HT1080 (cell line): ENCODE measurements at places on chromosomes 11 and 22.

DNA sequence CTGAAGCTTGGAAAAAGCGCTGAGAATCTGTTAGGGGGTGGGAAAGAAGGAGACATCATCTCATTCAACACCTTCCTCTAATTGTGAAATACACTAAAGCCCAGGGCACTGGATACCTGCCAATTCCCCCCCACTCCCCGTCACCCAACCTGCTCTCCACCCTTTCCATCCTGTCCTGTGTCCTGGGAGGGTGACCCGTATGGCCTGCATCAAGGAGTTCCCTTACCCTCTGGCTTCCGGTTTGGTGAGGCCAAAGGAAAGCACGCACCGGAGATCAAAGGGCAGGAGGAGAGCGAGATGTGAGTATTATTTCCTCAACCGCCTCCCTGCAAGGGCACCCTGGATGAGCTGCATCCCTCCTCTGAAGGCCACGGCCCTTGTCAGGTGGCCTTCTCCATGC lies 65.0 kb upstream of the PTPRJ start:
- no peak for DNase-seq

DNA sequence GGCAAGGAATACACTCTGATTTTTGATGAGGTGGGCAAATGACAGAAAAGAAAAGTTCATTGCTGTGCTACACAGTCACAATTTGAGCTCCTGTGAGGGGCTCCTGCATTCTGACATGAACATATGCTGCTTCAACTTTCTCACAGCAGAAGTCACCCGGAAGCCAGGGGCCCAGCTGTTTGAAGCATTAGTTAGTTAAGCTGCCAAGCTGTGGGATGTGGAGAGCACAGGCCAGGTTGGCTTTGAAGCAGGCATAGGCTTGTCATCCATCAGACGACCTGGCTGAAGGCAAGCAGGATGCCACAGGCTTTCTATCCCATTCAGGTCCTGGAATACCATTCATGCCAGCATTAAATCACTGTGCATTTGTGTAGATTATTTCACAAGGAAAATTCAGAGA lies 63.1 kb downstream of the MTNR1B start:
- DNase-seq = no peak

DNA sequence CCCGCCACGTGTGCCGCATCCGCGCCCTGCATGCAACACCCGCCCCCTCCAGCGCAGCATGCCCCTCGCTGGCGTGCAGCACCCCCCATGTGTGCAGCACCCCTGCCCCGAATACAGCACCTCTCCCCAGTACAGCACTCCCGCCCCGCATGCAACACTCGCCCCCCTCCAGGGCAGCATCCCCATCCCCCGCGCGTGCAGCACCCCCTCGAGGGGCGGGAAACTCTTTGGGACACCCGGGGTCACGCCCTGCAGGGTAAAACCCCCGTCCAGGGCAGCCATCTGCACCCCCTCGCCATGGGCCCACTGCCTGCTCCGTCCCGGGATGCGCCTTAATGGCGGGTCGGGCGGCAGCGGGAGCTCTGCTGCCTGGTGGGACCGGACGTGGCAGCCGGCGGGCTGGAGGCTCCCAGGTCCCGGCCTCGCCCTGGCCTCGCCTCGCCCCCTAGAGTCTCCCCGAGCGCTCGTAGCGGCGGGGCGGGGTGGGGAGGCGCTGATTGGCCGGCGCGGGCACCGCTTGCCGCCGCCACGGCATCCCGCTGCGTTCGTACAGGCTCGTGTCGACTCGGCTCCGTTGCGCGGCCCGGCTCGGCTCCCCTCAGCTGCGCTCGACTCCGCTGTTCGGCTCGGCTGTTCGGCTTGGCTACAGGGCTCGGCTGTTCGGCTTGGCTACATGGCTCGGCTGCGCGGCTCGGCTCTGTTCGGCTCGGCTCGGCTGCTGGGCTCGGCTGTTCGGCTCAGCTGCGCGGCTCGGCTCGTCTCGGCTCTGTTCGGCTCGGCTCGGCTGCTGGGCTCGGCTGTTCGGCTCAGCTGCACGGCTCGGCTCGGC lies 417 bp upstream of the BRSK2 start:
- DNase-seq = peak; percentile 93

- no peak for DNase-seq
Observed at GRCh38 chr11:127790592-127790991, 790.0 kb upstream of the KIRREL3 start.

- DNase-seq = no peak
Observed at GRCh38 chr11:65796726-65797601, 10.1 kb downstream of the OVOL1 start.

- DNase-seq = peak; percentile 38
Observed at GRCh38 chr11:47591764-47592163, 2.4 kb downstream of the C1QTNF4 start.

DNA sequence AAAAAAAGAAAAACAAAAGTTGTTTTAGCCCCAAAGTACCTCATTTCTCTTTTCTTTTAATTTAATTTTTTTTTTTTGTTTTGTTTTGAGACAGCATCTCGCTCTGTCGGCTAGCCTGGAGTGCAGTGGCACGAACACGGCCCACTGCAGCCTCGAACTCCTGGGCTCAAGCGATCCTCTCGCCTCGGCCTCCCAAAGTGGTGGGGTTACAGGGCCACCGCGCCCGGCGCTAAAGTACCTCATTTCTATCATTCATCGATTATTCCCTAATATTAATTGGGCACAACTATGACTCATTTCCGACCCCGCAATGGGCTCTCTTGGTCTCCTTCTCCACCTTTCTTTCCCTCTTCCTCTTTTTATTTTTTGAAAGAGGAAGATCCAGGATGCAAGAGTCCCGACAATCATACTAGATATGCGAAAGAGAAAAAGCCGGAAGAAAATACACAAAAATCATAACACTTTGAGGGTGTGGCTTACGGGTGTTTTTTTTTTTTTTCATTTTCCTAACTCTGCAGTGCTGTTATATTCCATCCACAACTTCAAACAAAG lies 475 bp upstream of the AIP start:
- DNase-seq = no peak

DNA sequence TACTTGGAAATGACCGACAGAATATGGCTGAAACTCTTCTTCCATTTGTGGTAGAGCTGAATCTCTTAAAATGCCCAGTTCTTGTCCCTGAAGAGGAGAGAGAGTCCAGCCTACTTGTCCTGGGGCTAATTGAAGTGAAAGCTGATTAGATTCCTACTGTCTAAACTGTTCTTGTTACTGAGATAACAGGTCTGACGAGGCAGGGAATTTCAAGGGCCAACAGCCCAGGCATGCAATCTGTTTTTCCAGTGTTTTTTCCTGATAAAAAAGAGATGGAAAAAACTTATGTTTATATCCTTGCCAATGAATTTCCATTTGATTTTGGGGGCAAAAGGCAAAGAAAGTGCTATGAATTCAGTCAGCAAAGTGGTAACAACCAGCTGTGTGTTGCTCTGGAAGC lies 195.5 kb downstream of the ETS1 start:
- DNase-seq = no peak

GRCh38 chr11:74321487-74322188 lies 10.2 kb upstream of the P4HA3 start:
- DNase-seq = peak; percentile 51

DNA sequence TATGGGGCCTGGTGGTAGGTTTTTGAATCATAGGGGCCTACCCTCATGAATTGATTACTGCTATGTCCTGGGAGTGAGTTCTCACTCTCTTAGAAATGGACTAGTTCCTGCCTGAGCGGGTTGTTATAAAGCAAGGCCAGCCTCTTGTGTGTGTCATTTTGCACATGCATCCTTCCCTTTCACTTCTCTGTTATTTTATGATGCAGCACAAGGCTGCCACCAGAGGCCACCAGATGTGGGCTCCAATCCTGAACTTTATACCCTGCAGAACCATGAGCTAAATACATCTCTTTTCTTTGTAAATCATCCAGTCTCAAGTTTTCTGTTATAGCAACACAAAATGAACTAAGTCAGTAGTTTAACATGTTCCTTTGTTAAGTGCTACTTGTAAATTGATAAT lies 251.4 kb downstream of the BLID start:
- no peak for DNase-seq

DNA sequence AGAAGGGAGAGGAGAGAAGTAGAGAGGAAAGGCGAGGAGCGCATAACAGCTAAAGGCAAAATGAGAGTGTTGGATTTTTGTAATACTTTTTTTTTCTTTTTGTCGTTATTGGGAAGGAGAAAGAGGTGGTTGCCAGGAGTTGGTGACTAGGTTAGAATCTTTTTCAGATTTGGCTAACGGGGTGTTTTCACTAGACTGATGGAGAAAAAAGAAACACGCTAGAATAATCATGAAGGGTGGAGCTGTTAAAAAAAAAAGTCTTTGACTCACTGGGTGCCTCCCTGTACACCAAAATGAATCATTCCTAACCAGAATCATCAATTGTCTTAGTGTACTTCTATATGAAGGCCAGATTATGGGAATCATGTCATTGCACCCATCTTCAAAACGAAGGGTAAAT lies 12.7 kb downstream of the BLID start:
- DNase-seq = peak; percentile 57

DNA sequence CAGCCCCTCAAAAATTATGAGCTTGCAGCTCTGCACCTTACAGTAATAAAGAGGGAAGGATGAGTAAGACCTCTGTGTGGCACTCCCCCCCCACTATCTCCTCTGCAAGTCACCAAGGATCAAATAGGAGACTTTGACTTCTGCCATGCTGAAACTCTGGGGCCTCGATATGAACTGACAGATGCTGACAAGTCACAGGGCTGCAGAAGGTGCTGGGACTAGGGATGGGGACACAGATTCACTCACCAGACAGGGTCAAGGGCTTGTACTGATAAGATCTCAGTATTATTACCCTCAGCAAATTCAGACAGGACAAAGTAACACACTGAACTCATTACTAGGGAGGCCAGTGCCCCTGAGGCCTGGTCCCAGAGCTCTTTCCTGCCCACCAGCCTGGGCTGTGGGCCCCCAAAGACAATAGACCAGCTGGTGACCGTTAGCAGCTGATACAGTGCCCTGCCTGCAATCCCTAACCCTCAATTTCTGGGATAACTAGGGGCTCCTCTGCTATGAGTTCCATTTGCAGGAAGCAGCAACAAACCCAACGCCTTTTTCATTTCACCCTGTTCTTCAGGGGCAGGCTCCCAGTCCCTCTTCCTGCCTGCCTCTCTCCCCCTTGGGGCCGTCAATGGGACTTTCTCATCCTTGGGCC lies 20.1 kb downstream of the TMPRSS13 start:
- no peak for DNase-seq

- no peak for DNase-seq
Observed at GRCh38 chr11:65817312-65817834, 16.4 kb upstream of the SNX32 start.

DNA sequence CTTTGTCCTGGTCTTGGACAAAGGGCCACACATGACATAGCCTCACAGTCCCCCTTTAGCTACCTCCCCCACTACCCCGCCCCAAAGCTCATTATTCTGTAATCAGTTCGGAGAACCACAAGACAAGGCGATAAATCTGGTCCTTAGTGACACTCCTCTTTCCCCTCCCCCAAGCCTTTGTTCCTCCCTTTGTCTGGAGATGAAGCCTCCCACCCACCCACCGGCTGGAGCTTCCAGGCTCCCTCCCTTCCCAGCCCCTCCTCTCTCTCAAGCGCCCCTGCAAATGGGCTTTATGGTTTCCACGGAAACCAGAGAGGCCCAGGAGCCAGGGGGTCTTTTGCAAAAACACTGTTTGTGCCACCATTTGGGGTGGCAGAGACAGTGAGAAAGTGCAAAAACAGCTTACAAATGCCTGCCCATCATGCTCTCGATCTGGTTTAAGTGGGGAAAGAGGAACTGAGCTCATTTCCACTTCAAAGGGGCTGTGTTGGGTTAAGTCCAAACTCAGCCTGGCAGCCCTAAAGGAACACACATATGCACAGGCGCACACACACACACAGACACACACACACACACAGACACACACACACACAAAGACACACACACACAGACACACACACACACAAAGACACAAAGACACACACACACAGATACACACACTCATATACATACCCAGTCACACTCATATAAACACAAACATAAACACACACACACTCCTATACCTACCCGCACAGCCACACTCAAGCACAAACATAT lies 23.5 kb downstream of the APLNR start:
- no peak for DNase-seq

DNA sequence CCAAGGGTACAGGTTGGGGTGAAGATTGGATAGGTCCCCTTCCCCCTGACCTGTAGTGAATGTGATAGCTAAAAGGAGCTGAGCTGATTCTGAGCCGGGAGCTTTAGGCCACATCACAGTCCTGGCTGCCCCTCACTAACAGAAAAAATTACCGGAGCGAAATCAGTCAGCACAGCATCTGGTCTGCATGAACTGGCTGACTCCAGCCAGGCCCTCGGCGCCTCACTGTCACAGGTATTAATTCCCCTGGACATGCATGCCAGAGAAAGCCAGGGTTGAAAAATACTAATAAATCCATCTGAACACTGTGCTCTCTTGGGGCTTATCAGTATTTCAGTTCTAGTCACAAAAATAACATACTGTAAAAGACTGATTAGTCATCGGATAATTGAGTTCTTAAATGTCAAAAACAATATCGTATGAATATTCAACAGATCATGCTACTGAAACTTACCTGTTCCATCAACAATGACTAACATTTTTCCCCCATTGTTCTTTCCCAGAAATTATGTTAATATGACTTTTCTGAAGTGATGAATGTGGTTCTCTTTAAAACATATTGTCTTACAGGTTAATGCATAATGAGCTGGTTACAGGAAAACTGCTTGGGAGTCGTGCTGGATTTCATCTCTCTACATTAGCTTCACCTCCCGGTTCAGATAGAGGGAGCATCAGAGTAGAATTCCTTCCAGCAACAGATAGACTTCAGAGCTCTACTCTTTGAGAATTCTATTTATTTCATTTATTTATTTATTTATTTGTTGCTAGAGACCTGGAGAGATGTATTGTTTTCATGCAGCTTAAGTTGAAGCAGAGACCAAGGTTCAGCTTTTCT lies 387.7 kb downstream of the NXPE2 start:
- no peak for DNase-seq

DNA sequence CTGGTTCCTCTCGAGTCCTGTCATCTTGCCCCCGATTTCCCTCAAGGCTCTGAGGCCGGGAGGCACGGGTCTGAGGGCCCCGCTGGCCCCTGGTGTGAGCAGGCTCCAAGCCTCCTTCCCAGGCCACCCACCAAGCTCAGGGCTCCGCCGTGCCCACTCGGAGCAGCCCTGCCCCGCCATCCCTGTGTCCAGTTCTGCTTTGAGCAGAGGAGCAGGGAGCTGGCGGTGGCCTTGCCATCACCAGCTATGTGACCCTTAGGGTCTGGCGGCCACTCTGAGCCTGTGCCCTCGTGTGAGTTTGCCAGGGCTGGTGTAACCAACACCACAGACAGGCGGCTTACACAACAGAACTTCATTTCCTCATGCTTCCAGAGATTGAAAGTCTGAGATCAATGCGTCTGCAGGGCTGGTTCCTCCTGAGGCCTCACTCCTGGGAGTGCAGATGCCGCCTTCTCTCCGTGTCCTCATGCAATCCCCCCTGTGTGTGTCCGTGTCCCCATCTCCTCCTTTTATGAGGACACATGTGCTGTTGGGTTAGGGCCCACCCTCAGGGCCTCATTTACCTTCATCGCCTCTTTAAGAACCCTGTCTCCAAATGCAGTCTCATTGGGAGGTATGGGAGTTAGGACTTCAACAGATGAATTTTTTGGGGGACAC lies 36.5 kb upstream of the CELSR1 start:
- DNase-seq = no peak

- peak; percentile 96 for DNase-seq
Observed at GRCh38 chr11:95877291-95877690, 46.6 kb downstream of the MTMR2 start.
